ENCODE measurements at places on chromosomes 4 and X. TPM values are rescaled to one million over a fixed set of nuclear protein-coding genes. Genes with fewer than 3 reads are reported as not detected.

The PAGE2 gene
- not detected for total RNA-seq

The FRG2 gene
- total RNA-seq: not detected

The KLF8 gene
- 6.7 TPM for total RNA-seq

The FHL1 gene
- 8.5 TPM for total RNA-seq

The SPIN2A gene
- 0.54 TPM for total RNA-seq

The ODAPH gene
- 0.54 TPM for total RNA-seq

The USP17L5 gene
- not detected for total RNA-seq

The TRAPPC2 gene
- 16.5 TPM for total RNA-seq

The CYLC1 gene
- not detected for total RNA-seq

The TBX22 gene
- total RNA-seq: not detected

The ASB5 gene
- total RNA-seq: not detected

The ACE2 gene
- not detected for total RNA-seq

The TMSB15A gene
- total RNA-seq: not detected

The NDP gene
- total RNA-seq: not detected

The HS3ST1 gene
- 0.51 TPM for total RNA-seq

The TCEAL6 gene
- not detected for total RNA-seq

The TASL gene
- 7.0 TPM for total RNA-seq

The IBSP gene
- not detected for total RNA-seq

The FAM114A1 gene
- 0.22 TPM for total RNA-seq

The PNCK gene
- 0.15 TPM for total RNA-seq

The PDCL2 gene
- total RNA-seq: not detected

The CFAP47 gene
- total RNA-seq: not detected

The XAGE1A gene
- total RNA-seq: not detected

The WDR45 gene
- 49.1 TPM for total RNA-seq

The DAPP1 gene
- 38.8 TPM for total RNA-seq

The HSD17B10 gene
- 158 TPM for total RNA-seq

The VEGFD gene
- total RNA-seq: not detected

The ZCCHC18 gene
- total RNA-seq: 0.76 TPM

The KIAA1210 gene
- total RNA-seq: not detected
